Astrocyte (in vitro differentiated cells and primary cell): ENCODE measurements at places on chromosomes 6 and 20. TPM values are rescaled to one million over a fixed set of nuclear protein-coding genes. Genes with fewer than 3 reads are reported as not detected.
A peak's percentile ranks its signal among the peaks of the same experiment; 100 is the strongest.

Gene TMEM244
- total RNA-seq, result not detected in 2 replicates

Gene ARMC12
- 0.25 TPM in 1 of 2 replicates, not detected in the other for total RNA-seq

Gene MLN
- not detected in 2 replicates for total RNA-seq

Gene CLIC5
- total RNA-seq, result 0.14 and 0.32 TPM in 2 replicates

Gene PPIL1
- total RNA-seq, result 34.7 and 36.6 TPM in 2 replicates

DNA sequence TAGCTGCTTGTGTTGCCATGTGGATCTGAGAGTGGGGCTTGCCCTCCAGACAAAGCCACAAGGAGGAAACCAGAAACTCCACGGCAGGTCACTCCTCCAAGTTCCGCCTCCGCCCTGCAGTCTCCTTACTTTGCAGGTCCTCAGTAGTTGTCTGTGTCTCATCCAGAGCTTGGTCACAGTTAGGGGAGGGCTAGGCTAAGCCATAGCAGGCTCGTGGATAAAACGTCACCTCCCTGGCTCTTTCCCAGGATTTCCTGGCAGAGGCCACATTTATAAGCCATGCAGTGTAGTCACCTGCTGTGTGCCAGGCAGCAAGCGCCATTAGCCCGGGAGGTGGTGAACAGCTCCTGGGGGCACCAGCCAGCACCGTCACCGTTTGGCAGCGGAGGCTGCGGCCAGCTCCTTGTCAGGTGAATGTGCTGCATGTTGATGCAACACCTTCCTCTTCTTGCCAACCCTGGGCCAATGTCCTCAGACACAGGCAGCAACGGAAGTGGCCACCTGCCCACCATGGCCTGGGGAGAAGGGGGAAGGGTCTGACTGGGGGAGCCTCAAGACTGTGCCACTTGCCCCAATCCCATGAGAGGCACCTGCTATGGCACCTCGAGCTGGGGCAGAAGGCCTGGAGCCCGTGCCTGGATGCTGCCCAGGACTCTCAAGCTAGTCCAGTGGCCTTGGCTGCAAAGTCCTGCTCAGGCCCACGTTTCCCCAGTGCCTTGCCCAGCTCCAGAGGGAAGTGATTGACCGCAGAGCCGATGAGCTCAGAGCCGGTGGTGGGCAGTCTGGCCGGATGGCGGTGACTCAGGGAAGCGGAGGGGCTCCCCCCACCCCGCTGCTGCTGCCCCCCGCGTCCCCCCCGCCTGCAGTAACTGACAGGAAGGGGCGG, 39.0 kb upstream of the SLCO4A1 start:
- peak; percentile 74 for DNase-seq

DNA sequence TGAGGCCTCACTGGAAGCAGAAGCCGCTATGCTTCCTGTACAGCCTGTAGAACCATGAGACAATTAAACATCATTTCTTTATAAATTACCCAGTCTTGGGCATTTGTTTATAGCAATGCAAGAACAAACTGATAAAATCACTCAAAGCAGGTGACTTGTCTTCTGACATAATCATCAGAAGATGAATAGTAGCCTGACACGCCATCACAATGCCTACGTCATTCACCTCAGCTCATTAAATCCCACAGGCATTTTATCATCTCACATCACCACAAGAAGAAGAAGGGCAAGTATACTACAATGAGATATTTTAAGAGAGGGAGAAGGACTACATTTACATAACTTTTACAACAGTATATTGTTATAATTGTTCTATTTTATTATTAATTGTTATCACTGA, 3.1 kb upstream of the CAP2 start:
- no peak for DNase-seq

DNA sequence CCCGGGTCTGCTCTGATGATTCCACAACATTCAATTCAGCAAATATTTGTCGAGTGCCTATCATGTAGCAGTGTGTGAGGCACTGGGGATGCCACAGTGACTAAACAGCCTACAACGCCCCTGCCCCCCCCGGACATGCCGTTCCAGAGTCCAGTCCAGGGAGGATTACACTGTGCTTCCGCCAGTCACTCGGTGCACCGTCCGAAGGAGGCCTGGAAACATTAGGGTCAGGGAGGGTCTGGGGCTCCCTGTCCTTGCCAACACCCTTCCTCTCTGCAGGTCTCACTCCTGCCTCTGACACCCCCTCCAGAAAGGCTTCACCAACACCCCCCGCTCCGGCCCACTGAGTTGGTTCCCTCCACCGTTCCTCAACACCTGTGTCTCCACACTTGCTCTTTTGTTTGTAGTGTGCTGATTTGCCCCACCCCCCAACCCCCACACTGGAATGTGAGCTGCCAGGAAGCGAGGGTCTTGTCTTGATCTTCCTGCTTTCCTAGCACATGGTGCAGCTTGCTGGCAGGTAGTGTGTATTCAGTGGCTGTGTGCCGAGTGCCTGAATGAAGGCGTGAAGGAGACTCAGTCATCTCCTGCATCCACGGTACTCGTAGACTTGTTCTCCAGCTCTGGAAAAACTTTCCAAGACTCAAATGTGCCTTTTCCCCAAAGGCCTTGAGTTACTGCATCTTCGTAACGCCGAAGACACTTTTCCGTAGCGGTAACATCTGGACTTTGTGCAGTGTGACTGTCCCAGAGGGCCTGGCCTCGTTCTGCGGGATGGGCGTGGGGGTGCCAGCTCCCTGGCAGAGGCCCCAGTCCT, 150.4 kb downstream of the ZDHHC14 start:
- no peak for DNase-seq

DNA sequence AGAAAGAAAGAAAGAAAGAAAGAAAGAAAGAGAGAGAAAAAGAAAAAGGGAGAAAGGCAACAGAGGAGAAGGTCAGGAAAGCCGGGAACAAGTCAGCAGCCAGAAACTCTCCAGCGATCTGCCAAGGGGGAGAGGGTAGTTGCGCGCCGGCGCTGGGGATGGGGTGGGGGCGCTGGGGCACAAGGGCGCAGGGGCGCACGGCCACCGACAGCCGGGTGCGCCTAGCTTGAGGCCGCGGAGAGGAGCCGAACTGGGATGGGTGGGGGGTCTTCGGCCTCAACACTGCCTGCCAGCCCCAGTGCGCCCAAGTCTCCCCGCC, 533 bp upstream of the RSPO3 start:
- DNase-seq, result no peak

GRCh38 chr6:14283600-14284235, 166.1 kb downstream of the CD83 start:
- no peak for DNase-seq

DNA sequence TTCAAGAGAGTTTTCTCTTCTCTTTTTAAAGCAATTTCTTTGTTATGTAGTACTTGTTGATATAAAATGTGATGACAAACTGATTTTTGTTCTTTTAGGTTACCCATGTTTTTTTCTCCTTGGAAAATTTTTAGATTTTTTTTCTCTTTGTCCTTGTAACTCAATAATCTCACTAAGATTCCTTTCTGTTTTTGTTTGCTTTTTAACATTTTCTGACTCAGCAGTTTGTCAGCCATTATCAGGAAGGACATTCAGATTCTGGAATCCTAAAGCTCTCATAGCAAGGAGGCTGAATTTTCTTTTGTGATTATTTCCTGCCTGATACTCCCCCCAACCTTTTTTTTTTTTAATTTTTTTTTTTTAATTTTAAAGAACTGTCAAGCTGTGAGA, 75.2 kb upstream of the CITED2 start:
- DNase-seq, result peak; percentile 31

GRCh38 chr6:123808556-123808955, 4.9 kb downstream of the NKAIN2 start:
- no peak for DNase-seq

DNA sequence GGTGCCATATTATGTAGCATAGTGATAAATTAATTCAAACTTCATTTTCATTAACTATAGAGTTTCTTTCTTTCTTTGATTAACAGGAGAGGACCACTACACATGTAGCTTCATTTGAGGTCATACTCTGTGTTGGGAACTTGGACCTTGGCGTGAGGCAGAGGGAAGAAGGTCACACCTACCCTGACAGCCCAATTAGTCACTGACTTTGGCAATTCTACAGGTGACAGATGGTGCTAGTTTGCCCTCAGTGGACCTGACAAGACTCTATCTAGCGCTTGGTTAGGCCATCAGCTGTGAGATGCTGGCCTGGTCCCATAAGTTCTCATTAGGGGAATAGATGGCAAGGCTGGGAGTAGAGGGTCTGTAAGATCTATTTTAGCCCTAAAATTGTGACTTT, 14.2 kb downstream of the SLX4IP start:
- DNase-seq, result no peak

- DNase-seq, result no peak
These were observed 546 bp upstream of the KLHL32 start for GRCh38 chr6:96923871-96924493.

- no peak for DNase-seq
These were observed 2.2 kb downstream of the RAB5IF start for GRCh38 chr20:36607586-36608387.

DNA sequence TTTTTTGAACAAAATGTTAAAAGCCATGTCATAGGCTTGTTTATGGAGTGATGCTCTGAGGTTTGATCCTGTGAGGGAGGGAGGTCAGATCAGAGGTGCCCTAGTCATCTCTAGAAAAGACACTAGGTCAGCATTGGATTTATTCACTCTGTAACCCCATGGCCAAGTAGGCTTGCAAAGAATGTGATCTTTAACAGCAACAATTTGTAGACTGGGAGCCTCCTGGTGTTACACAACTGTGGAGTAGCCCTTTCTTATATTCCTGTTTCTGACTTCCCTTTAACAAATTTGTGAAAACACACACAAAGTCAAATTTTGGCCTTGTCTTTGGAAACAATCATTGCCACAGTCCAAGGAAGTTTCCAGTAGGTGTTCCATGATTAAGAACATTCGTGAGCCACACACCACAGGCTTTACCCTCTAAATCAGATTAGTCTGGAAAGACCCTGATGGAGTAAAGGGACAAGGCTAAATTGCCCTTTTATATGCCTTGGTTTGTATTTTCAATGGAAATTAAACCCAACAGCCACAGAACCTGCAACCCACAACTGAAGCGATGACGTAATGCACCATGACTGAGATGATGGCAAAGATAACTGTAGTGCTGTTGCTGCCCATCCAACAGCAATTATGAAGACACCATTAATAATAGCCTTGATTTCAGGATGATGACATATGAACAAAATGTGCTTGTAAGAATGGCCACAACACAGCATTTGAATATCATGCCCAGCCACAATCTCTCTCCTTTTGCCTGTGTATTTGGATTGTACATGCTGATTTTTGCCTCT, 22.1 kb downstream of the SCP2D1 start:
- DNase-seq, result no peak
